ENCODE measurements at places on chromosomes 6 and 20.

- DNase-seq, result no peak
These were observed 18.3 kb downstream of the VAPB start for GRCh38 chr20:58407201-58407873.

- no peak for DNase-seq
These were observed 11.7 kb downstream of the UST start for GRCh38 chr6:148758492-148758891.

GRCh38 chr6:169072127-169073042 lies 181.3 kb downstream of the THBS2 start:
- DNase-seq, result no peak

- DNase-seq, result no peak
These were observed 100.9 kb downstream of the TFAP2C start for GRCh38 chr20:56730003-56730402.

DNA sequence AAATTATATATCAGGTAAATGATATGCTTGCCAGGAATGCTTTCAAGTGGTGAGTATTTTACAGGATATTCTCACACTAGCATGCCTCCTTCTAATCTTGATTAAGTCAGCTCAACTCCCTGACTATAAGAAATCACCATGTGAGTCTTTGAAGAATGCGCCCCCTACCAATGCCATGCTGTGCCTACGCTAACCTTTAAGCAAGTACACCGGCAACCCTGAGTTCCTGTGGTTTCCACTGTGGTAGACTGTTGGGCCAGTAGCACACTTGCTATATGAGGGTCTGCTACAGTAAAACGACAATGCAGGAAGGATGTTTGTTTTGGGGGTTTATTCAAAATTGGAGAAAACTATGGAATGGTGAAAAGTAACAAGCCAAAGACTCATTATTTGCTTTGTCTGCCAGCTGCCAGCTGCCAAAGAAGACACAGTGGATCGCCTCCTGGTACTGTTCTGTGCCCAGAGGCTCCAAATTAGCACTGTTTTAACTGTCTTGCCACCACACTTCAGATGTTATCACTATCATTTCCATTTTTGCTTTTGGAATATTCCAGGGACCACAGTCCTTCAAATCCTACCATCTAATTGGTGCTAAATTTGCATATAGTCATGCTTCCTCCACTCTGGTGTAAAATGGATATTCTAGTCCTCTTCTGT lies 333.5 kb downstream of the RNGTT start:
- DNase-seq, result no peak

DNA sequence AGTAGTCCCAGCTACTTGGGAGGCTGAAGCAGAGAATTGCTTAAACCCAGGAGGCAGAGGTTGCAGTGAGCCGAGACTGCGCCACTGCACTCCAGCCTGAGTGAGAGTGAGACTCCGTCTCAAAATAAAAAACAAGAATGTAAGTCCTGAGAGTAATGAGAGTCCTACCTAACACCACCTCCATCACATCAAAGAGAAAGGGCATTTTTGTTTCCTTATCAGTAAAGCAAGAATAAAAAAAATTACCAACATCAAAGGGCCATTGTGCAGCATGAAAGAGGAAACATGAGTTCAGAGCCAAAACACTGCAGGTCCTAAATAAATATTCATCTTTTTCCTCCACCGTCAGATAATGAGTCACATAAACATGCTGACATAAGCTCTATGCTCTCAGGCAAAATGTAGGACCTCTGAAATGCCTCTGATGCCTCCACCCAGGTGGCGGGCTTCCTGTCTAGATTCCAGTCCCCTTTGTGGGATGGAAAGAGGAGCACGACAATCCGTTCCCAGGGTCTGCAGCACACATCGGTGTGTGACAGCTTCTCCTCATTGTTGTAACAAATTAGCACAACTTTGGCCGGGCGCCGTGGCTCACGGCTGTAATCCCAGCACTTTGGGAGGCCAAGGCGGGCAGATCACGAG lies 7.2 kb downstream of the ATP9A start:
- no peak for DNase-seq

GRCh38 chr20:62805711-62806382 lies 1.2 kb downstream of the OGFR start:
- no peak for DNase-seq
